ENCODE measurements at places on chromosomes 1 and 21. TPM values are rescaled to one million over a fixed set of nuclear protein-coding genes. Genes with fewer than 3 reads are reported as not detected.

Gene KRTAP19-1
- total RNA-seq = not detected

DNA sequence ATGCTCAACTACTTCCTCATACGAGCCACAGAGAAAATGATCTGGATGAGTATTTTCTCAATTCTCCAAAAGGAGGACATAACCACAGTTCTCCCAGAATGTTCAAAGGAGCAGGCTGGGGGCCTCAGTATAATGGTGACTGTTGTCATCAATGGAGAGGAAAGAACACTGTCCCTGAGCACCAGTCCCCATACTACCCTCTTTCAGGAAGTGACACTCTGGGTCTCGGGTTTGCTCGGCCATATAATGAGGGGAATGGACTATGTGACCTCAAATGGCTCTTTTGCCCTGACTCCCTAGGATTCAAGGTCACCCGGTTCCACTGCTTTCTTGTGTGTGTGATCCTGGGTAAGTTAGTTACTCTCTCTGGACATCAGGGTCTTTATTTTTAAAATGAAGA, 22.8 kb downstream of the SLC9A1 start:
- no peak for DNase-seq

- DNase-seq = no peak
These were observed 22.7 kb downstream of the SLC2A1 start for GRCh38 chr1:42935971-42936308.

GRCh38 chr1:15453734-15454133, 2.8 kb upstream of the CELA2A start:
- no peak for DNase-seq

DNA sequence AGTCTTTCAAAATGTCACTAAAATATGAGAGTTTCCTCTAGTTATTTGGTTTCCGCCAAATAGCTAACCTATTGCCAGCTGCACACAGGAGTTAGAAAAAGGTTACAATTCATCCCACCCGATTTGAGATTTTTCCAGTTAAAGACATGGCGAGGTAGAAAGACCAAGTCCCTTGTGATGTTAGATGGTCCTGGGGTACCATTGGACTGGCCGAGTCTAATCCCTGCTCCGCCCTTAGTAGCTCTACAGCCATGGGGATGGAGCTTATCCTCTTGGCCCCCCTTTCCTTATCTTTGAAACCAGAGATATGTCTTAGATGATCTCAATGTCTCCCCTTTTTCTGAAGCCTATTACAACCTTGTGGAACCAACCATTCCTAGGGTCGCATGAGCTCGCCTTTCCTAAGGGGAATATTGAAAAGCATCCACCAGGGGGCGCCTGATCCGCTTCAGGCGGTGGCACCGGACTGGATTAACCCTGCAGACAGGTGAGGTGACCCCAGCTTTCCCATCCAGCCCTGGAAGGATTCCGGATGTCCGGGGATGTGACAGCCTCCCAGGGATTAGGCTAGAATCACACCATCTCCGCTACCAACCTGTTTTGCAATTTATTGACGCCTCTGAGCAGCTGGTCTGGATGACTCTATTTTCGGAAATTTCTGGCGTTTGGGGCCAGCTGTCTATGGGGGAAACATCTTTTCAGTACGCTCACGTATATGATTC, 68.3 kb upstream of the SIM2 start:
- no peak for DNase-seq

Gene NLRP3
- total RNA-seq = 2.9 TPM

- DNase-seq = no peak
These were observed 31.7 kb upstream of the CDC42BPA start for GRCh38 chr1:227349967-227350366.

DNA sequence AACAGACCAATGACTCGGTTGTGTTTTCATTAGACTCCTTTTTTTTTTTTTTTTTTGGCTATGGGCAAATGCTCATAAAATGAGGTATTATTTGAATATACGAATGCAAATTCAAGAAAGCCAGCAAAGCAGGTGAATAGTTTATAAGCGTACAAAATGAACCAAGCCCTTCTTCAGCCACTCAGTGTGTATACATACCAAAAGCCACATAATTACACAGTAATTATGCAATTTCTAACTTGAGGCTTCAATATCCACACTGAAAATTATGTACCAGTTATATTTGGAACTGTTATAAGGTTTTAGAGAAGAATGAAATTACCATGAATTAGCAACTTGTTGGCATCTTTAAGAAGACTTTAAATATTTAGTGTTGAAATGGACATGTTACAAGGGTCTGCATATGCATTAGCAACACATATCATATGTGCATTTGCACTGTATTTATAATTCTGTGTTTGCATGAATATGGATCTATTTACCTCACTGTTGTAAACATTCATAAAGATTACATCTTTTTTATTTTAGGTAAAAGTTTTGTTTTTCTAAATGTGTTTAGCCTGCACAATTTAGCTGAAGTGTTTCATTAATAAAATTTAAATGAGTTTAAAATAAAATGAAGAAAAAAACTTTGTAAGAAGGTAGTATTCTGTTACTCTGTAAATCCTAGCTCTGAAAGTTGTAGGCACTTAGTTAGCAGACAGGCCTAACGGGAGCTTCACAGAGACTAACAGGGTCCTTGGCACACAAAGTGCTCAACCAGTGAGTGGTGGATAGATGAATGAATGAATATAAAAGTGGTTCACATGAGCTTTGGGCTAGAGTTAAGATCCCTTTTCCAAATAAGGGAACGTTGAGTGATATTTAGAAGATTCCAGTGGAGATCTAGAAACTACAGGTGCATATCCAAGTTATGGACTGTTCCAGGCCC, 241.0 kb upstream of the NFIA start:
- DNase-seq = no peak

Gene AGT
- not detected for total RNA-seq

- no peak for DNase-seq
These were observed 326.8 kb downstream of the HLX start for GRCh38 chr1:221206076-221206475.

Gene CDC20
- 2.8 TPM for total RNA-seq

DNA sequence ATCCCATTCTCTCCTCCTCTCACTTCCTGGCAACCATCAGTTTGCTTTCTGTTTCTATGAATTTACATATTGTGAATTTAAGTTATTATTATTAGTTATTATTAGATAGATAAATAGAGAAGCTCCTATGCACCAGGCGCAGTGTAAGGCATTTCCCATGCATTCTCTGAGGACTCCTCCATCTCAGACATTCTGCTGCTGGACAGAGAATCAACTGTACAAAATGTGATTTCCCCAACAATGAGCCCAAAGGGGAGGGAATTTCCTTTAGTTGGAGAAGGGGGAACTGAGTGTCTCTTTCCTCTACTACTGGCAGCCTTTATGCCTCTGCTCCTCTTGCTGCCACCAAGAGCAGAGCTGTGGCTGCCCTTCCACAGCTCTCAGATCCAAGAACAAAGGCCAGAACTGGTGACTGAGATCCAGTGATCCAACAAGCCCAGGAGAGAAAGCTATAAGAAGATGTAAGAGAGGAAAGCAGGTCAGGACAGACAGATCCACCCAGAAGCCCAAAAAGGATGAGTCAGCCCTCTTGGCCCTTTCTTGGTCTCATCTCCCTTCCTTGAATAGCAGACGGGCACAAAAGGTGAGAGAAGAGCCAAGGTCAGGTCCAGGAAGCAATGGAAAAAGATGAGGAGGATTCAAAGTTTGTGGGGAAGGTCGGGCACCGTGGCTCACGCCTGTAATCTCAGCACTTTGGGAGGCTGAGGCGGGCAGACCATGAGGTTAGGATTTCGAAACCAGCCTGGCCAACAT, 3.5 kb upstream of the IVL start:
- no peak for DNase-seq

- no peak for DNase-seq
These were observed 97.1 kb downstream of the ETS2 start for GRCh38 chr21:38902608-38903445.

Gene CYP4A22
- total RNA-seq = not detected

Gene TTF2
- 26.8 TPM for total RNA-seq

GRCh38 chr21:38148046-38148445, 108.7 kb upstream of the KCNJ15 start:
- no peak for DNase-seq

DNA sequence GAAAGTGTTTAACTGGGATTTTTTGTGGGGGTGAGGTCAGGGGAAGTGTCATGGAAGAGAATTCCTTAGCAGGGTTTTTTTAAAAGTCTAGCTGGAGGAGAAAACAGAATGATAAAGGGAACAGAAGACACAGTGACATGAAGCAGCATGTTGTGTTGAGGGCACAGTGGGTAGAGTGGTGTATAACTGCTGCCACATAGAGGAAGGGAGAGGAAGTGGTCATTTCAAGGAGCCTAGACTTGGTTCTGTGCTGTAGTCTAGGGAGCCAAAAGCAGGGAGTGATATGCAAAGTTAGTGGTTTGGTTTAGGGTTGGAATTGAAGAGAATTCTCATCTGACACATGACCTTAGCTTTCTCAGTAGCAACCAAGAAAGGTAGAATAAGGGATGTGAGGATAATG, 10.2 kb downstream of the EEIG2 start:
- DNase-seq = no peak

Gene CELA3B
- total RNA-seq = not detected

DNA sequence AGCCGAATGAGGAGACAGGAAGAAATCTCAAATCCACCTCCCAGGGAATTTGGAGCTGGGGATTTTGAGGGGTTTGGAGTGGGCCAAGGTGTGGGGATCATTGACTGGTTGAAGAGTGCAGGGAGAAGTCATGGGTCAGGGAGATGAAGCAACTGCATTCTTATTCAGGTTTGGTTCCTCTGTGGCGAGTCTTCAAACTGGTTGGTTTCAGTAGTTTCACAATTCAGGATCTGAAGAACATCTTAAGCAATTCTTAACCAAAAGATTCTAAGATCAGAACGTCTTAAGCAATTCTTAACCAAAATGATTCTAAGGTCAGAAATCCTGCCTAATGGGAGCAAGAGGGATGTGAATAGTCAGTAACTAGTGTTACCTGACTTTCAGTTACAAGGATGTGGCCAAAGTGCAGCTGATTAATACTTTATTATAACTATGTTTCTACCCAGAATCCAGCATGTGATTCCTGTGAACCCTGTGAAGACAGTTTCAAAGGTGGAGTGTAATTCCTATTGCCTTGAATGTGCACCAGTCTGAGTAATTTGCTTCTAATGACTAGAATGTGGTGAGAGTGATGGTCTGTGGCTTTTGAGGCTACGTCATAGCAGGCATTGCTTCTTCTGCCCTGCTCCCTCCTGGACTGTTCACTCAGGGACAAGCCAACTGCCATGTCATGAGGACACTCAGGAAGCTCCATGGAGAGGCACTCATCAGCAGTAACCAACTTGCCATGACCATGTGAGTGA, 61.2 kb downstream of the OLFML3 start:
- no peak for DNase-seq

Gene ANGPTL3
- not detected for total RNA-seq

Gene NBPF3
- total RNA-seq = 16.3 TPM

DNA sequence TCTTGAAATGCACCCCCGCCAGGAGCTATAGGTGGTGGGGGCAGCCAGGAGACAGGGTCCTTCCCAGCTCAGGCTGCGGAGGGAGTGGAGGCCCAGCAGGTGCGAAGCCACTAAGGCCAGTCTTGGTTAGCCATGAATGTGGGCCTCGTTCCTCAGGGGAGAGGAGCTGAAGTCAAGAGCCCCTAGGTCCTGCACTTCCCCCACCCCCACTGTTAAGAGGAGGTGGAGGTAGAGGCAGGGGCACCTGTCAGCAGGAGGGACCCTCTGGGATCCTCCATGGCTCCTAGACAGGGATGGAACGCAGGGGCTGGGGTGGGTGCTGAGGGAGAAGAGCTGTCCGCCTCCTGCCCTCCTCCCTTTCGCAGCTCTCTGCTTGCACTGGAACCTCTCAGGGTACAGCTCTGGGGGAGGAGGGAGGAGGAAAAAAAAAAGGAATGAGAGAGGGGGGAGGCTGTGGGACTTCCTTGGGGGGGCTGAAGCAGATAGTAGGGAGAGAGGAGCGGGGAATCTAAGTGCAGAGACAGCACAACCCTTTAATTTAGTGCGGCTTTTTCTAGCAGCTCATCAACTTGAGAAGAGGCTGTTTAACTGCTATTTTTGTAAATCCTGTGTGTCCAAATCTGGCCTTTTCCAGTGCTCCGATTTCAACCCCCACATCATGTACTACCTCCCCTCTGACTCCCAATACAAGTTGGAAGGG, 37.0 kb downstream of the MATN1 start:
- DNase-seq = no peak

Gene SPAG17
- total RNA-seq = not detected

Gene S100A7A
- not detected for total RNA-seq

DNA sequence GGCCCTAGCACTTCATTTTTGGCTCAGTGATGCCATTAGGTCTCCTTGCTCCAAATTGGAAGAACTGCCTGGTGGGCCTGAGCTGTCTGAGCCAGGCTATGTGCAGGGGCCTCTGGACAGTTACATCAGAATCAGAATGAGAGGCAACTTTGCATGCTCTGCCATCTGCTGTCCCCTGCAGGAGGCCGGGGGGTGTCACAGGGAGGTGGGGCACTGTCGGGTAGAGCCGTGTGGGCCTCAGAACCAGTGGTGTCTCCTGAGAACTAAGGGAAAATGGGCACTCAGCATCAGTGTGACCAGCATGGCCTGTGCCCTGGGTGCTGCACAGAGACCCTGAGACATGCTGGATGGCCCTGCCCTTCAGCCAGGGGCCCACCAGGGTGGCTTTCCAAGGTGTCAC, 47.0 kb upstream of the COL6A1 start:
- DNase-seq = no peak

Gene TFF3
- total RNA-seq = not detected

- DNase-seq = no peak
These were observed 30.2 kb upstream of the CD101 start for GRCh38 chr1:116971258-116971860.

Gene PATJ
- 65.3 TPM for total RNA-seq

- DNase-seq = no peak
These were observed 92.9 kb upstream of the FGGY start for GRCh38 chr1:59204001-59204400.

- DNase-seq = no peak
These were observed 144.0 kb downstream of the KCNH1 start for GRCh38 chr1:210989905-210990304.

Gene BCL2L15
- 1.2 TPM for total RNA-seq

DNA sequence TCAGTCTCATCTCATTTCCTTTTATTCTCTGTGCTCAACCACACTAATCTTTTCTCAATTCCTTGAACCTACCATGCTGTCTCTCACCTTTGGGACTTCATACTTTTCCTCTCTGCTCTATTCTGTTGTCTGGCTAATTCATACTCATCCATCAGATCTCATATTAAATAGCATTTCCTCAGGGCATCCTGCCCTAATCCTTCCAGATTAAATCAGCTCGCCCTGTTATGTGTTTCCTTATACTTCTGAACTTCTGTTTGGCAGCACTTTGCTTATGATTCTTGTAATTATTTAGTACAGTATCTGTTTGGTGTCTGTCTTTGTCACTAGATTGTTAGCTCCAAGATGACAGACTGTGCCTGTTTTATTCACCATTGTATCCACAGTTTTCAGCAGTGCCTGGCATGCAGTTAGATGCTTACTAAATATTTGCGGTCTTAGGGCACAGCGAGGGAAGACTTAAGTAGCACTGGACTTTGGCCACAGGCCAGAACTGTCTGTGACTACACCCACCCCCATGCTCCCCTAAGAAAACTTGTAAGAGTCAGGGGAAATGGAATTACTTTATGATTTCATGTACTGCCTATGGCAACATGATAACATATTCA, 9.9 kb upstream of the CAP1 start:
- no peak for DNase-seq

DNA sequence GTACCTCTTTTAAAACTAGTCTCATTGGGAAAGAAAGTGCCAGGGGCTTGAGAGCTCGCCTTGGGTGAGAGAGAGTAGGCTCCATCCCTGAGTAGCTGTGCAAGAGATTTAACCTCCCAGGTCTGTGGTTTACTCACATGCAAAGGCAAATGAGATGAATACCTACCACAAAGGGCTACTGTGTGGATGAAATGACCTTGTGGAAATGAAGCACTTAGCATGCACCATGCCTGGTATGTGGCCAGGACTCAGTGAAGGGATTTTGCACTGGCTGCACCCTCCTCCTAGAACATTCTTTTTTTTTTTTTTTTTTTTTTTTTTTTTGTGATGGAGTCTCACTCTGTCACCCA, 120.3 kb downstream of the PROX1 start:
- DNase-seq = no peak
